ENCODE measurements at places on chromosomes 1 and 21.

DNA sequence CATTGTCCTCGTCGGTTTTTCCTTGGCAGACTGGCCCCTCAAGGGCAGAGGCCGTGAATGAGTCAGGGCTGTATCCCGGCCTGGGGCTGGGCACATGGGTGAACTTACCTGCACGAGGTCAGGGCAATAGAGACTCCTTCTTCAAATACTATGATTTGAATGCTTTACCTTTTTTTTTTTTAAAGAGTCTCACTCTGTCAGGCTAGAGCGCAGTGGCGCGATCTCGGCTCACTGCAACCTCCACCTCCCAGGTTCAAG lies 5.0 kb downstream of the LAPTM5 start:
- no peak overlapping the region for H3K4me3 ChIP-seq
- peaks cover 35% of the 10 kb centered on the region for H3K4me1 ChIP-seq
- H3K36me3 ChIP-seq: no peaks in the 10 kb centered on the region
- H3K27ac ChIP-seq: no peak overlapping the region
- no peak for DNase-seq

GRCh38 chr1:119981986-119982815 lies 85.9 kb upstream of the ADAM30 start:
- DNase-seq: peak; percentile 42
- H3K36me3 ChIP-seq: peaks cover 39% of the 10 kb centered on the region
- no peaks in the 10 kb centered on the region for H3K27me3 ChIP-seq
- H3K4me3 ChIP-seq: no peak overlapping the region

- H3K27ac ChIP-seq: no peak overlapping the region
- peaks cover 25% of the 10 kb centered on the region for H3K4me1 ChIP-seq
Measured at GRCh38 chr1:203172184-203173010, 3.2 kb downstream of the MYBPH start.

- peaks cover 31% of the 10 kb centered on the region for H3K4me1 ChIP-seq
- no peaks in the 10 kb centered on the region for H3K36me3 ChIP-seq
- peak overlapping the region; percentile 68 for H3K4me3 ChIP-seq
Measured at GRCh38 chr1:2204415-2205190, 10.0 kb upstream of the FAAP20 start.

DNA sequence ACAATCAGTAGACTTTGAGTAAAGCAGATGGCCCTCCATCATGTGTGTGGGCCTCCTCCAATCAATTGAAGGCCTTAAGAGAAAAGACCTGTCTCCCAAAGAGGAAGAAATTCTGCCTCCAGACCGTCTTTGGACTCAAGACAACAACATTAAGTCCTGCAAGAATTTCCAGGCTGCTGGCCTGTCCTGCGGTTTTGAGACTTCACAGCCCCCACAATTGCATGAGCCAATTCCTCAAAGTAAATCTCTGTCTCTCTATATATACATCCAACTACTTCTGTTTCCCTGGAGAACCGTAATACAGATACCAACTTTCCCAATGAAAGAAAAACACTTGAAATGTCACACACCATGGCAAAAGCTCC lies 16.4 kb downstream of the REG4 start:
- H3K36me3 ChIP-seq: no peaks in the 10 kb centered on the region
- H3K27ac ChIP-seq: no peak overlapping the region
- H3K27me3 ChIP-seq: peaks cover 40% of the 10 kb centered on the region
- H3K4me3 ChIP-seq: no peak overlapping the region

DNA sequence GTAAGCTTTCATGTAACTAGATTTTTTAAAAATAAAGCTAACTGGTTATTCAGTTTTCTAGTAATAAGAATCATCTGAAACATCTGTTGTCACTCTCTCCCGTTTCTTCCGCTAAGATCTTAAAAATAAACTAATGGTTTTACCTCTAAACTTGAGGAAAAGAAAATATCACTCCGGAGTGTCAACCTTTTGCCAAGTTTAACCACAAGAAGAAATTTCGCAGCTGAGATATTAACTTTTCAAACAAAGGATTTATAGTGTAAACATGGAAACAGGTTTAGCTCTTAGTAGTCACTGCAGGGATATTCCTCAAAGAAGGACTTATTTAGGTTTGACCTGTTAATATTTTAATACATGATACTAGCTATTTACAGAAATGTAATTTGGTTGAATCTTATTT lies 954.9 kb downstream of the ADGRL2 start:
- no peaks in the 10 kb centered on the region for H3K27me3 ChIP-seq
- peaks cover 4% of the 10 kb centered on the region for H3K36me3 ChIP-seq
- H3K4me3 ChIP-seq: no peak overlapping the region
- H3K4me1 ChIP-seq: no peaks in the 10 kb centered on the region
- no peak overlapping the region for H3K27ac ChIP-seq

DNA sequence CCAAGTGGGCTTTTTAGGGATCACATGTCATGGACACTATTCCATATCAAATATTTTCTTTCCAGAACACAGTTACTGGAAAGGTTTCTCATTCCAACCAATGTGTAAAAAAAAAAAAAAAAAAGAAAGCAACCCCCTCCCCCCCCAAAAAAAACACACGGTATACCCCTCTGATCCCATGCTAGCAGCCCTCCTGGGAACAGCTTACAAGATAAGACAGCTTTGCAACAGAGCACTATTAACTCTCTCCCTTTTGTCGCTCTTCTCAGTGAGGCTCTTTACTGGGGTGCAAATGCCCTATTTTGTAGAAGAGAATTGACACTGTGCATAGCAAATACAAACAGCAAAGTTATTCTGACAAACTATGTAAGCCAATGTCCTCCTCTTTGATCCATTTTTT lies 161.2 kb downstream of the NTMT2 start:
- no peak for DNase-seq
- no peak overlapping the region for H3K4me3 ChIP-seq
- peaks cover 63% of the 10 kb centered on the region for H3K4me1 ChIP-seq
- peak overlapping the region; percentile 34 for H3K27ac ChIP-seq
- no peaks in the 10 kb centered on the region for H3K36me3 ChIP-seq

DNA sequence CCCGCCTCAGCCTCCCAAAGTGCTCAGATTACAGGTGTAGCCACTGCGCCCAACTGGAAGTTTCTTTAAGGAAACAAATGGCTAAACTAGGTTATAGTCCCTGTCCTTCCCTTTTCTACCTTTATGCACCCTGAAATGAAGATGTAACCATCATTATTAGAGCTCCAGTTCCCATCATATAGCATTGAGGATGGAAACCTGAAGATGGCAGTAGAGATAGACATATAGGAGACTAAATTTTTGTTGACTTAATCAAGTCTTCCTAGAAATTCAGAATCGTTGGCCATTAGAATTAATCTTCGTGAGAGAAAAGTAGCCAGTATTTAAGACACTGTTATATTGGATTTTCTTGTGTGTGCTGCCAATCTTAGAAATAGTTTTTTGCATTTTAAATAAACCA lies 1016.3 kb upstream of the NCAM2 start:
- no peaks in the 10 kb centered on the region for H3K4me1 ChIP-seq
- H3K36me3 ChIP-seq: no peaks in the 10 kb centered on the region
- H3K4me3 ChIP-seq: no peak overlapping the region

GRCh38 chr1:113965703-113966412 lies 13.4 kb upstream of the OLFML3 start:
- peak overlapping the region; percentile 31 for H3K27ac ChIP-seq
- H3K4me3 ChIP-seq: no peak overlapping the region
- H3K27me3 ChIP-seq: no peaks in the 10 kb centered on the region
- peaks cover 48% of the 10 kb centered on the region for H3K36me3 ChIP-seq

DNA sequence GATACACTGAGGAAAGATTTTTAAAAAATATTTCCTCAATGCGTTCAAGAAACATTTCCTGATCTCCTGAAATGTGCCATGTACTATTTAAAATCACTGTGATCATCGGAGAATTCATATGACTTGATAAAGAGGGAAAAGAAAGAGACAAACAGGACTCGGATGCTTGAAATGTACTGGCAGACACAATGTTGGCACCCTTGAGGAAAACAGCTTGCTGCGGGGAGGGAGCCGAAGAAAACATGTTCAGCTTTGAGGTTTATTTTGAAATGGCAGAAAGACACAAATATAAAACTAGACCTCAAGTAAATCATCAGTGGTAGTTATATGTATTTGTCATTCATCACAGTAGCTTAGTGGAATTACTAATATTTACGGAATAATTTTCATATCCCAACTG lies 100.9 kb upstream of the BRINP3 start:
- no peak for DNase-seq
- H3K27me3 ChIP-seq: no peaks in the 10 kb centered on the region
- H3K4me3 ChIP-seq: no peak overlapping the region
- H3K4me1 ChIP-seq: no peaks in the 10 kb centered on the region
- no peak overlapping the region for H3K27ac ChIP-seq
- H3K36me3 ChIP-seq: no peaks in the 10 kb centered on the region

- H3K27me3 ChIP-seq: peaks cover 14% of the 10 kb centered on the region
- no peak for DNase-seq
- H3K36me3 ChIP-seq: no peaks in the 10 kb centered on the region
- H3K27ac ChIP-seq: no peak within 1 kb of the TSS
- no peak within 1 kb of the TSS for H3K4me3 ChIP-seq
Measured at GRCh38 chr1:3453891-3454810, at the start of gene ARHGEF16. Gene ARHGEF16 (plus strand): TSS chr1:3454665. CDS start chr1:3463085, 8,420 bp downstream.

GRCh38 chr1:152001631-152002584 lies 8.2 kb upstream of the S100A10 start:
- H3K4me1 ChIP-seq: peaks cover 32% of the 10 kb centered on the region
- no peak overlapping the region for H3K4me3 ChIP-seq
- DNase-seq: peak; percentile 94
- H3K27me3 ChIP-seq: peaks cover 34% of the 10 kb centered on the region
- H3K27ac ChIP-seq: peak overlapping the region; percentile 58
- no peaks in the 10 kb centered on the region for H3K36me3 ChIP-seq

GRCh38 chr1:229879746-229880145 lies 187.3 kb upstream of the GALNT2 start:
- H3K4me3 ChIP-seq: no peak overlapping the region
- DNase-seq: no peak
- H3K27me3 ChIP-seq: peaks cover 24% of the 10 kb centered on the region

DNA sequence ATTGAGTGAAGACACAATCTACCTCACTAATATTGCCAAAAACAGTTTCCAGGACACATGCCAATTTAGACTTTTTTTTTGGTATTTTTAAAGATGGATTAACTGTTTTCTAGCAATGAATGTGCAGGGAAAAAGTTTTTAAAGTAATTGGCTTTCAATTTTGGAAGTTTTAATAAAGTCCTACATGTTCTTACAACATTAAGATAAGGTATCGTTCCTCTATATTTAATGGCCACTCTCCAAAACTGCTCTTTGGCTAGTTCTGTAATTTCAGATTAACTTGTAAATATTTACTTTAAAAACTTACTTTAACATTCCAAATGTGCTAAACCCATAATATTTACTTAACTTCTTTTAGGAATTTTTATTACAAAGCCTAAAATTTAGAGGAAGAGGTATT lies 1332.2 kb upstream of the PRMT6 start:
- no peaks in the 10 kb centered on the region for H3K36me3 ChIP-seq
- no peak overlapping the region for H3K4me3 ChIP-seq
- H3K4me1 ChIP-seq: no peaks in the 10 kb centered on the region
- H3K27ac ChIP-seq: no peak overlapping the region

GRCh38 chr1:17706445-17706844 lies 48.7 kb upstream of the ACTL8 start:
- DNase-seq: no peak
- H3K4me3 ChIP-seq: no peak overlapping the region
- H3K36me3 ChIP-seq: no peaks in the 10 kb centered on the region
- H3K4me1 ChIP-seq: no peaks in the 10 kb centered on the region

- no peaks in the 10 kb centered on the region for H3K36me3 ChIP-seq
- peaks cover 34% of the 10 kb centered on the region for H3K27me3 ChIP-seq
- H3K4me3 ChIP-seq: no peak overlapping the region
- DNase-seq: peak; percentile 69
- peaks cover 11% of the 10 kb centered on the region for H3K4me1 ChIP-seq
Measured at GRCh38 chr1:203354246-203354645, 3.3 kb upstream of the FMOD start.

GRCh38 chr21:24955275-24955961 lies 651.9 kb downstream of the MRPL39 start:
- H3K27me3 ChIP-seq: peaks cover 1% of the 10 kb centered on the region
- no peaks in the 10 kb centered on the region for H3K36me3 ChIP-seq
- H3K27ac ChIP-seq: no peak overlapping the region
- no peak overlapping the region for H3K4me3 ChIP-seq
- no peaks in the 10 kb centered on the region for H3K4me1 ChIP-seq

GRCh38 chr21:44423941-44424607 lies 31.2 kb upstream of the LRRC3 start:
- H3K36me3 ChIP-seq: peaks cover 6% of the 10 kb centered on the region
- no peak for DNase-seq
- H3K27ac ChIP-seq: no peak overlapping the region
- H3K4me3 ChIP-seq: no peak overlapping the region
- H3K4me1 ChIP-seq: no peaks in the 10 kb centered on the region
- peaks cover 5% of the 10 kb centered on the region for H3K27me3 ChIP-seq

- no peak overlapping the region for H3K27ac ChIP-seq
- H3K27me3 ChIP-seq: no peaks in the 10 kb centered on the region
- no peak overlapping the region for H3K4me3 ChIP-seq
Measured at GRCh38 chr1:209328196-209328595, 255.3 kb upstream of the CAMK1G start.

GRCh38 chr1:101653482-101653946 lies 343.2 kb downstream of the OLFM3 start:
- H3K27ac ChIP-seq: no peak overlapping the region
- H3K4me3 ChIP-seq: no peak overlapping the region
- H3K4me1 ChIP-seq: no peaks in the 10 kb centered on the region
- no peak for DNase-seq
- no peaks in the 10 kb centered on the region for H3K36me3 ChIP-seq
- H3K27me3 ChIP-seq: no peaks in the 10 kb centered on the region

GRCh38 chr1:26469558-26469957 lies 2.7 kb upstream of the HMGN2 start:
- no peak overlapping the region for H3K27ac ChIP-seq
- peaks cover 4% of the 10 kb centered on the region for H3K27me3 ChIP-seq
- H3K4me1 ChIP-seq: peaks cover 31% of the 10 kb centered on the region
- DNase-seq: no peak
- peaks cover 33% of the 10 kb centered on the region for H3K36me3 ChIP-seq

DNA sequence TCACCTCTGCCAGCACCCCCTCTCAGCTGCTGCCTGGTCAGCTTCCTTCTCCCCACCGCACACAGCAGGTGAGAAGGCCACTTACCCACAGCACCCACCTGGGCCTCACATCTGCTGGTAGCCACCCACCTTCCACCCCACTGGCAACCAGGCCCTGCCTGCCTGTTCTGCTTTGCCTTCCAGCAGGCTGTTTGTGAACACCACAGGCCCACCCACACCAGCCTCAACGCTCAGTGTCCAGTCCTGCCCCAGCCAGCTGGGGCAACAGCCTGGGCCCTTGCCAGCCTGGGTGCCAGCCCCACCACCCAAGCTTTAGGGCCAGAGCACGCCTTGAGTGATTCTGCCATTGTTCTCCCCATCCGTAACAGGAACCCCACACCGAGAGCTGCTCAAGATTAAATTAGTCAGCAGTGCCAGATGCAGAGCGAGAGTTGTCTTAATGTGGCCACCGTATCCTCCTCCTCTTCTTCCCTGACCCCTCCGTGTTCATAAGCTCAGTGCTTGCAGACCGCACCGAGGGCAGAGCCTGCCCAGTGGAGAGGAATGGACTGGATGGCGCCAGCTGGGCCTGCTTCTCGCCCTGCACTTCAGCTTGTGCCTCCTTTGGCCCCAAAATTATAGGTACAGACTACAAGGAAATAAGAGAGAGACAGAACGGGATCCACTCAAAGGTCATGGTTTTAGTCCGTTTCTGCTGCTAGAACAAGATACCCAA lies 120.3 kb upstream of the COL6A1 start:
- no peak overlapping the region for H3K4me3 ChIP-seq
- H3K4me1 ChIP-seq: peaks cover 42% of the 10 kb centered on the region
- H3K27me3 ChIP-seq: no peaks in the 10 kb centered on the region
- H3K36me3 ChIP-seq: peaks cover 4% of the 10 kb centered on the region
- no peak for DNase-seq

GRCh38 chr1:169161496-169162194 lies 55.2 kb downstream of the ATP1B1 start:
- no peaks in the 10 kb centered on the region for H3K27me3 ChIP-seq
- peaks cover 9% of the 10 kb centered on the region for H3K4me1 ChIP-seq
- H3K27ac ChIP-seq: no peak overlapping the region
- H3K36me3 ChIP-seq: no peaks in the 10 kb centered on the region
- no peak for DNase-seq

GRCh38 chr1:162009501-162010174 lies 14.0 kb downstream of the OLFML2B start:
- H3K4me1 ChIP-seq: peaks cover 5% of the 10 kb centered on the region
- H3K36me3 ChIP-seq: peaks cover 13% of the 10 kb centered on the region
- DNase-seq: no peak
